ENCODE measurements at places on chromosomes 11 and 22.

- no peak for DNase-seq
Measured at GRCh38 chr22:38485783-38486182, 17.9 kb downstream of the KDELR3 start.

GRCh38 chr11:66857234-66857926 is 516 bp downstream of the LRFN4 start:
- DNase-seq = no peak

- no peak for DNase-seq
Measured at GRCh38 chr11:105297463-105297862, 157.9 kb upstream of the CARD18 start.

GRCh38 chr11:898143-898511 is 12.5 kb downstream of the CHID1 start:
- no peak for DNase-seq

GRCh38 chr11:65471447-65471891 is 27.4 kb upstream of the MALAT1 start:
- no peak for DNase-seq

DNA sequence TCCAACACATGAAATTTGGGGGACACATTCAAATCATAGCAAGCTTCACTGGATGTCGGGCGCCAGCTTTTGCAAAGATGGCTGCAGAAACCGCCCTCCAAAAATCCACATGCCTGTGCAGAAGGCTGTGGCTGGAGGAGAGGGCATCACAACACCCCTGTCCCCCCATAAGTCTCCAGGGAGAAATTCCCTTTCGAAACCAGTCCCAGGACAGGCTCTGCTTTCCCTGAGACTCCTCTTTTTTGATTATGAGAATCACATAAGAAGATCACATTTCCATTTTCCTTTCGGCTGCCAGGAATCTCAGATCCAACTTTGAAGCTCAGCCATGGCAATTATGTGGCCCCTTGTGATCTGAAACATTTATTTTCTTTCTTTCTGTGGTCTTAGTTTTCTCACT is 9.7 kb downstream of the LIF start:
- no peak for DNase-seq

DNA sequence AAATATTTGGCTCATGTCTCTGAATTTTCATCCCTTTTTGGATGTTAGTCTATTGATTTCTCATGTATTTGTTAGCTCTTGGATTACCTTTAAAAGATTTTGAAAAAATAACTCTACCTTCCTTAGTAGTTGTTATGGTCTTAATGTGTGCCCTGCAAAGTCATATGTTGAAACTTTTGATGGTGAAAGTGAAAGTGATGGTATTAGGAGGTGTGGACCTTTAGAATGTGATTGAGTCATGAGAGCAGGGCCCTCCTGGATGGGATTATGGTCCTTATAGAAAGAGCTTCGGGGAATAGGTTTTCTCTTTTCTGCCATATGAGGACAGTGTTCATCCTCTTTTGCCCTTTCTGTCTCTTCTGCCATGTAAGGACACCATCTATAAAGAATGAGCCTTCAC is 33.6 kb upstream of the MPPED2 start:
- DNase-seq = no peak

GRCh38 chr11:91248199-91248807 is 976.3 kb upstream of the FAT3 start:
- DNase-seq = peak; percentile 37

GRCh38 chr22:29816539-29816938 is 21.5 kb downstream of the ASCC2 start:
- DNase-seq = no peak

GRCh38 chr22:46240907-46241306 is 9.2 kb downstream of the CDPF1 start:
- no peak for DNase-seq

Data from Jurkat, Clone E6-1 (cell line).